ENCODE measurements at places on chromosomes 12 and 14. TPM values are rescaled to one million over a fixed set of nuclear protein-coding genes. Genes with fewer than 3 reads are reported as not detected.

Gene VRTN
- 4.3 TPM for total RNA-seq

Gene RPGRIP1
- total RNA-seq: 1.5 TPM

DNA sequence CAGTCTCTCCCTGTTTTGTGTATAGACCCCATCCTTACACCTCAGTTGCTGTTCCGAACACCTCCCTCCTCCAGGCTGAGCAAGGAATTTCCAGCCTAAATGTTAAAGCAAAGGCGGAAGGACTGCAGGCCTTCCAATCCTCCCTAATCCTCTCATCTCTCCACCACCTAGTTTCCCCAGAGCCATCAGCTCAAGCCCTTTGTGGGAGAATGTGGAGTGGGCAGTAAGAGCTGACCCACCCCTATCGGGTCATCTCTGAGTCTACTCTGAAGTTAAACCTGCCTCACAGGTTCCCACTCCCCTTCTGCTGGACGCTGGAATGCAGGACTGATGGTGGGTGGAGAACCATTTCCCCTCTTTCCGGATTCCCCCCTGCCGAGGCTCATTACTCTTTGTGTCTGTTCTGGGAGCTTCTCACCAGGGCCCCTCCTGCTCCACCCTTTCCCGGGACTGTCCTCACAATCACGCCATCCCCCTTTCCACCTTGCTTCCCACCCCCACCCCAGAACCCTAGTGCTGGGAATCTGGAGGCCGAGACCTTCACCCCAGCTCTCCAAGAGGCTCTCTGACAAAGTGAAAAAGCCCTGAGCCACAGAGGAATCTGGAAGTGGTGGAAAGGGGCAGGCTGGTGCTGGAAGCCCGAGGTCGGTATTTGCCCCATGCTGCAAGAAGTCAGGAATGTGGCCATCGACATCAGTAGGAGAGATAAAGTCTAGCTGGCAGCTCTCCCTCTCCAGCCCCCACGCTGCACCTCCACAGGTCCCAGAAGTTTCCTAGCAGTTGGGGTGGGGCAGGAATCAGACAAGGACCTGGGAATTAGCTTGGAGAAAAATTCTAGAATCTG lies 3.3 kb upstream of the KRT18 start:
- H3K27me3 ChIP-seq: peaks cover 8% of the 10 kb centered on the region
- H3K4me3 ChIP-seq: peak overlapping the region; percentile 37
- peaks cover 15% of the 10 kb centered on the region for H3K36me3 ChIP-seq
- peak overlapping the region; percentile 92 for H3K27ac ChIP-seq

DNA sequence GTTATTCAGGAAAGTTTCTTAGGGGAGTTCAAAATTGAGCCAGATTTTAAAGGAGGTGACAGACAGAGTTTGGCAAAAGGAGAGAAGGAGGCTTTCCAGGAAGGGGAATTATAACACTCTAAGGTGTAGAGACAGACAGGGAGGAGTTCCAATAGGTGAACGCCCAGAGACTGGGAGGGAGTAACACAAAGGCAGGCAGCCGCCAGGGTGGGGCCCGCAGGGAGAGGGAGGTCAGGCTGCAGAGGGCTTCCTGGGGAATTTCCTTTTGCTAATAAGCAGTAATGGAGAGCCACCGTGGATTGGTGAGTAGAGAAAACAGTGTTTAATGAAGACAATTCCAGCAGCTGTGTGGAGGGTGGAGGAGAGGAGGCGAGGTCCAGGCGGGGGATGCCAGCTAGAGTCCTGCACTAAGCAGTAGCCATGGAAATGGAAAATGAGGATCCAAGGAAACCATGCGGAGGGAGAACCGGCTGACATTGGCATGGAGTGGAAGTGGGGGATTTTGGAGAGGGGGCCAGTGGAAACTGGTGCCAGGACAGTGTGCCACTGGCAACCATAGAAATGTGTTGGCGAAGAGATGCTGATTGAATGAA lies 22.2 kb downstream of the GRIN2B start:
- peaks cover 26% of the 10 kb centered on the region for H3K4me1 ChIP-seq
- H3K4me3 ChIP-seq: no peak overlapping the region
- H3K36me3 ChIP-seq: peaks cover 7% of the 10 kb centered on the region
- H3K27ac ChIP-seq: peak overlapping the region; percentile 34
- no peaks in the 10 kb centered on the region for H3K27me3 ChIP-seq

DNA sequence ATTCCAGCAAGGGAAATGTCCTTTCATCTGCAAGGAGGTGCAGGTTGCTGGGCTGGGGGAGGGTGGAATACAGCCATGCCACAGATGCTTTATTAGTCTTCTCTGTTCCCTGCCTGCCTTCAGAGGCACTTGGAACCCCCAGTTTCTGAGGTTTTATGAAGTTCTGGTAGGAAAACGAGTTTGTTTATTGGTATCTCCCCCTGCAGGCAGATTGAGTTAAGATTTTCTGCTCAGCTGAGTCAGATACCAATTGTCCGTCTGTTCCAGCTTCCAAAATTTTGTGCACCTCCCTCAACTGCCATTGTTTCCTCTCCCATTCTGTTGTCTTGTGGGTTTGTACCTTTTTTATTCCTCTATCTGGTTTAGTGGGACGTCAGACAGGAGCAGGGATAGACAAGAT lies 155.6 kb downstream of the ETV6 start:
- peaks cover 75% of the 10 kb centered on the region for H3K4me1 ChIP-seq
- no peak for DNase-seq
- H3K27me3 ChIP-seq: peaks cover 6% of the 10 kb centered on the region
- H3K27ac ChIP-seq: peak overlapping the region; percentile 7
- peaks cover 23% of the 10 kb centered on the region for H3K36me3 ChIP-seq
